ENCODE measurements at places on chromosomes 11 and 22. TPM values are rescaled to one million over a fixed set of nuclear protein-coding genes. Genes with fewer than 3 reads are reported as not detected.

- DNase-seq, result no peak
These were observed 3.9 kb upstream of the OR5M8 start for GRCh38 chr11:56495117-56495516.

DNA sequence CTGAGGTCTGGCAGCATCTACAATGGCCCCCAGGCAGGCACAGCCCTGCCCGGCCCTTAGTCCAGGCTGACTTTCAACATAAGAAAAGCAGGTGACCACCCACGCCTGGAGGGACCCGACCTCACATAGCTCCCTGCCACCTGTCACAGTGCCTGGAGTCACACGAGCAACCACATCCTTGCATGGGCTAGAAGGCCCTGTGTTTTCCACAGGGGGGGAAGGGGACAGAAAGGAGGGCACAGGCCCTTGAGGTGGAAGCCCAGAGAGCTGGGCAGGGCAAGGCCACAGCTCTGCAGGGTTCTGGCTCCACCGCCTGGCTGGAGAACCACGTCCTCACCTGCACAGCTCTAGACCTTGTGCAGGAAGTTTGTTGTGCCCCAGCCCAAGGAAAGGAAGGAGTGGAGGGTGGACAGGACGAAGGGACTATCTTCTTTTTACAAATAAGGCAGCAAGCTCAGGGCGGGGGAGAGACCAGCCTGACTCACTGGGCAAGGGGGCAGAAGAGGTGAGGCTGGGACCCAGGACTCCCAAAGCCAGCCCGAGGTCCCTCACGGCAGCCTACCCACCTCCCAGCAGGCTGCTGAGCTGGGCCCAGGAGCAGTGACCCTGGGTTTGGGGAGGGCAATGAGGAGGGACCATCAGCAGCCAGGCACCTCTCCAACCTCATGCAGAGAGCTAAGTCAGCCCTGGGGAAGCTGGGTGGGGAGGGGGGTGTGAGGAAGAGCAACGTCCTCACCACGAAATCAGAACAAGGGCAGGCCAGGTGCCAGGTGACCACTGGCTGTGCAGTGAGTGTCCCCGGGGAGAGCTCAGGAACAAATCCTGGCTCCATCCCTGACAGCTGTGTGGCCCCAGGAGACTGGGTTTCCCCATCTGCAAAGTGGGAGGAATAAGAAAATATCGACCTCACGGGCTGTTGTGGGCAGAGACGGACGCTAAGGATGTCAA lies 4.3 kb downstream of the C1QTNF6 start:
- DNase-seq, result no peak

The CCDC89 gene
- 3.0 TPM for polyA plus RNA-seq

GRCh38 chr22:19358703-19359553 lies 67.4 kb upstream of the CLTCL1 start:
- no peak for DNase-seq

- no peak for DNase-seq
These were observed 69.8 kb downstream of the GRIK4 start for GRCh38 chr11:120581313-120581712.

DNA sequence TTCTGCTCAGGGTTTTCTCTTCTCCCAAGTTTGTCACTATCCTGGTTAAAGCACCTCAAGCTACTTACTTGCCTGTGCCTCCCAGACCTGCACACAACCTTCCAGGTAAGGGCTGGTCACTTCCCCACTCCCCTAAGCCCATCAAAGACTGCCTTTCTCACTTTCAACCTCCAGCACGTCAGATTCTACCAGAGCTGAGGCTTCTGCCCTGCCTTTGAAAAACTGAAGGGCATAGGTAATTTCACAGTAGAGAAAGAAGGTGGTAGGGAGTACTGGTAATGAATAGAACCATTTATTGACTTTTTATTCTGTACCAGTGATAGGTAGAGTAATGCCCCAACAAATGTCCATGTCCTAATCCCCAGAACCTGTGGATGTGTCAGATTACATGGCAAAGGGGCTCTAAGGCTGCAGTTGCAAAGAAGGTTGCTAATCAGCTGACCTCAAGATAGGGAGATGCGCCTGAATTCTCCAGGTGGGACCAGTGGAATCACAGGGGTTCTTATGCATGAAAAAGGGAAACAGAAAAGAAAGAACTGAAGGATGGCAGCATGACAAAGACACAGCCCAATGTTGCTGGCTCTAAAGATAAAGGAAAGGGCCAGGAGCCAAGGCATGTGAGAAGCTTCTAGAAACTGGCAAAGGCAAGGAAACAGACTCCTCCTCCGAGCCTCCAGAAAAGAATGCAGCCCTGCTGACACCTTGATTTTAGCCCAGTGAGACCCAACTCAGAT lies 89.0 kb downstream of the SLC1A2 start:
- no peak for DNase-seq

GRCh38 chr11:9714272-9714940 lies 50.5 kb downstream of the SWAP70 start:
- no peak for DNase-seq

The APOL5 gene
- not detected for polyA plus RNA-seq
